ENCODE measurements at places on chromosomes 2 and 18.
A peak's percentile ranks its signal among the peaks of the same experiment; 100 is the strongest.

DNA sequence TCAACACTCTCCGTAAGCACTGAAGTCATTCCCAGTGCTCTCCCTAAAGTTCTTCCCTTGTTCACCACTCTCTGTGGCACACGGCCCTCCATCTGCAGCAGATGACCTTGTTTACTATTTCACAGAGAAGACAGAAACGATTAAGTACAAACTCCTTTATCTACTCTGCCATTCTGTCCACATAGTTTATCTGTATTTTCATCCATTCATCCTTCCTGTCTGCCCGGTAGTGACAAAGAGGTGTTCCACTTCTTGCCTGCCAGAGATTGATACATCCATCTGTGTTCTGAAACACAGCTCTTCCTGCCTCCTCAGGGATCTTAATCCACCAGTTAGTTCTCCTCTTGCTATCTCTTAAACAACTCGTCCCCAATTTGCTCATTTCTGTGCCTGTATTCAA is 77.9 kb upstream of the CD226 start:
- no peak for DNase-seq

DNA sequence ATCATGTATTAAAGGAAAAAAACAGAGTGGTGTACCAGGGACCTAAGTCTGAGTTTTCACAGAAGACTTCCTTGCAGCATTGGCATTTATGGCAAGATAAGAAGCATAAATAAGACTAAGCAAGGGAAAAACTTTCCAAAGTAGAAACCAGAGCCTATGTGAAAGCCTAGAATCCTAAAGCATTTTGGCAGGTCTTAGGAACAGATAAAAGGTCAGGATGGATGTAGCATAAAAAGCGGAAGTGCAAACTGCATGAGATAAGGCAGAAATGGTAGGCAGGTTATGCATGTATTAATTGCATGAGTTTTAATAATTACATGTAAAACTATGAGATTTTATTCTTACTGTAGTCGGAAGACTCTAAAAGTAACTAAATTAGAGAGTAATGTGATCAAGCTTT is 596.5 kb downstream of the SUCLG1 start:
- DNase-seq = no peak

- DNase-seq = no peak
These were observed 278.6 kb downstream of the CDH19 start for GRCh38 chr18:66325251-66325650.

GRCh38 chr2:149125031-149125725 is 86.7 kb downstream of the LYPD6B start:
- no peak for DNase-seq

GRCh38 chr18:13871701-13872100 is 43.6 kb downstream of the MC2R start:
- no peak for DNase-seq

DNA sequence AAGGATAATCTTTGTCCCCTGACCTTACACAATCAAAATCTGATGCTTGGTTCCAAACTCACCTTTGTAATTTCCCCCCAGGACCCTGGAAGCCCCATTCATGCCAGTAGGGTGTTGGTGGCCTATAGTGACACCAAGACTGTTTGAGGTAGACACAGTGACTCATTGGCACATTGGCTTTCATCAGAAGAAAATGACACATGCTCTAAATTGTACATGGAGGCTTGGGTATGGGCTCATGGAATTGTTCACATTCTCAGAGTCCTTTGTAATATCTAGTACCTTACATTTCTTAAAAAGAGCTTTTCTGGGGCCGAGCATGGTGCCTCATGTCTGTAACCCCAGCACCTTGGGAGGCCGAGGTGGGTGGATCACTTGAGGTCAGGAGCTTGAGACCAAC is 61.2 kb upstream of the LRPPRC start:
- no peak for DNase-seq

DNA sequence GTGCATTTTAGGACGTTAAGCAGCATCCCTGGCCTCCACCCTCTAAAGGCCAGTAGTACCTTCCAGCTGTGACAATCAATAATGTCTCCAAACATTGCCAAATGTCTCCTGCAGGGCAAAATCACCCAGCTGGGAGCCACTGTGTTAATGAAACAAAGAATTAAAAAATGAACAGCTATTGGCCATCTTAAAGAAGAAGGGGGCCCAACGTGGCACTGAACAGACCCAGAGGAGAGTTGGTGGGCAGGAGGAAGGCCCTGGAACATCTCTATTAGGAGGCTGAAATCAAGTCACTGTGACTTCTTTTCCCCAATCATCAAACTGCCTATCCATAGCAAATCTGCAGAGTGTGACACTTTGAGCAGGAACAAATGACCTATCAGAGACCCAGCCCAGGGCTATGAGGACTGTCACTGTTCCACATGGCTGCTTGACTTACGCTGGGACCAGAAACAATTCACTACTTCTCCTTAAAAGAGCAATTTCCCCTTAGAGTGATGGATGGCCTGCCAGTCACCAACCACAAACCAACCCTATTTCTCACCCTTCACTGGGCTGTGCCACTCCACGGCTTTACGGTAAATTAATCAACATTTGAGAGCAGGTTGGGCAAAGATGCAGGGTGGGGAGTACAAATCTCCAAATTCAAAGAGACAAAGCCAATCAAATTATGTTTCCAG is 35.2 kb upstream of the TEX51 start:
- DNase-seq = no peak

DNA sequence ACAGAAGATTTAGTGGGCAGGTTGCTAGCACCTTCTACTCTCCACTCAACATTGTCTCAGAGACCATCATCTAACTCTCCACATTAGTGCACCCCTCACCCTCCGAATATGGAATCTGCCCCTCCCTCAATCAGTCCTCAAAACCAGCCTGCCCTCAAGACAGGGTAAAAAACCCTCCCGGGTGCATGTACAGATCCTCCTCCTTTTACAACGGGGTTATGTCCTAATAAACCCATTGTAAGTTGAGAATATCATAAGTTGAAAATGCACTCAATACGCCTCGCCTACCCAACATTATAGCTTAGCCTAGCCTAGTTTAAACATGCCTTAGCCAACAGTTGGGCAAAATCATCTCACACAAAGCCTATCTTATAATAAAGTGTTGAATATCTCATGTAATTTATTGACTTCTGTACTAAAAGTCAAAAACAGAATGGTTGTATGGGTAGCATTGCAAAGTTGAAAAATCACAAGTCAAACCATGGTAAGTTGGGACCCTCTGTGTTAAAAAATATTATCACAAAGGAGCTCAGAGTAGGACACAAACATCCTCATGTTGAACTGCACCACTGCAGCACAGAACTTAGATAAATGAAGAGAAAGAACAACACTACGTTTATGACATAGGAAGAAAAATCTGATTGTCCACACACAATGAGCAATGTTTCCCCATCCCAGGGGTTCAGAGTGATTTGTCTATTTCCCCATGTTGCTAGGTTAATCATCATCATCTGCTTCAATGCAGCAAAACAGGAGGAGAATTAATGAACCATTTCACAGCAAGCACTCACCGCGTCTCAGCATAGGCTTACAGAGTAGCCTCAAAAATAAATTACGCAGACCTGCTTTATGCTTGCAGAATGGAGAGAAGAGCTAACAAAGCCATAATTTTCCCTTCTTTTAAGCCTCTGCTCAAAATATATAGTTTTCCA is 184.1 kb upstream of the ARL4C start:
- no peak for DNase-seq

DNA sequence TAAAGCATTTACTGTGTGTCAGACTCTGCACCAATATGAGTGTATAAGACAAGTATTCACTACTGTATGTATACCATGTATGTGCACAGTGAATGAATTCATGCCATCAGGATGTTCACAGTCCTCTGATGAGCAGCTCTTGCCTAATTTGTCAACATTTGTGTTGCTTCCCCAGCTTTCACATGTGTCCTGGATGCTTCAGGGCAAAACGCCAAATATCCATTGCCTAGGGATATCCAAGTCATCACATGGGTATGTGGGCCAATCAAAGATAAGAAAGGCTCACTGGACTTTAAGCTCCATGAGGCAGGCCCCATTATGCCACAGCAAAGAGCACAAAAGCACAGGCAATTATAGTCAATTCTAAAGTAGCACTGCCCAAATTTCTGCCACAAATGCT is 134.2 kb upstream of the CHAC2 start:
- peak; percentile 2 for DNase-seq

DNA sequence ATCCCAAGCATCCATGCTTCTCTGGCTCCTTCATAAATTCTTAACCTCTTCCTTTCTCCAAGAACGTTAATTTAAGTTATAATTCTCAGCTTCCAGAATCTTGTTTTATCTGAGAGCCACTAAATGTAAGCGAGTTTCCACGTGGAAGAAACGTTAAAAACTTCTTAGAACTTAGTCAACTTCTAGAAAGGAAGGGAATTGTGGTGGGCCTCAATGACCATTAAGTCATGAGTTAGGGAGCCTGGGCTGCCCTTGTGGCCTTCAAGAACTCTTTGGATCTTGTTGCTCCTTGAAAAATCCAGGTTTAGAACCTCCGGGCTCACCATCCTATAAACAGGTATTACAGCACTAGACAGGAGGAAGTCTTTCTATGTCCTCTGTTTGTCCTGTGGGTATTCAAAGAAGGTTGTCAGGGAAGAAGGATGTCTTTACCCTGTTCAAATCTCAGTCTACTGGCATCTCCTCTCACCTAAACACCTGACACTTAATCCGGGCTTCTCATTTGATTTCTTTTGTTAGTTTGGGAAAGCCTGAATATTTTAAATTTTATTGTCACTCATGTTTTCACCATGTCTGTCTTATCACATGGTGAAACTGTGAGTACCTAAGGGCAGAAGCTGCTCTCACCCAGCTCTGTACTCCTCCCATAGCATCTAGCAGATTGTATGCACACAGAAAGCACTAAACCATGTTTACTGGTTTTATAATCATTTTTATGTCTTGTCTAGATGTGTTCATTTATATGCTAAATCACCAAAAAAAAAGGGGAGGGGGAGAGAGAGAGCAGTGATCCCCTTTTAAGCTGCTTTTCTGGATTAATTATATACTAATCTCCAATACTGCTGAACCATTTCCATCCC is 6.3 kb downstream of the RND3 start:
- DNase-seq = no peak

DNA sequence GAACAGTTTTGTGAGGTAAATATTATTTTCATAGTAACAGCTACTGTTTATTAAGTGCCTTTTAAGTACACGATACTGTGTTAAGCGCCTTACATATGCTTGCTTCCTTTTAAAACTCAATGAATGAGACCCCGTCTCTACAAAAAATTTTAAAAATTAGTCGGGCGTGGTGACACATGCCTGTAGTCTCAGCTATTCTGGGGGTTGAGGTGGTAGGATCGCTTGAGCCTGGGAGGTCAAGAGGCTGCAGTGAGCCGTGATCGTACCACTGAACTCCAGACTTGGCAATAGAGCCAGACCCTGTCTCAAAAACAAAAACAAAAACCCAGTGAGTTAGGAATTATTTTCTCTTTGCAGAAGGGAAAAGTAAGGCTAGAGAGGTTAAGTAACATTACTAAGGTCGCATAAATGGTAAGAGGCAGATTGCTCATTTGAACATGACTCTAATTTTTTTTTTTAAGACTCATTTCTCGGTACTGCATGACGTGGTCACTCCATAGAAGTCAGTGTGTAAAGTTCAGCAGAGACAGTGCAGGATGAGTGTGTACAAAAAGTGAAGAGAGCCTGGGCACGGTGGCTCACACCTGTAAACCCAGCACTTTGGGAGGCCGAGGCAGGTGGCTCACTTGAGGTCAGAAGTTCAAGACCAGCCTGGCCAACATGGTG is 1.1 kb downstream of the METAP1D start:
- DNase-seq = no peak

GRCh38 chr2:85792783-85793441 is 39.1 kb downstream of the ATOH8 start:
- peak; percentile 63 for DNase-seq

DNA sequence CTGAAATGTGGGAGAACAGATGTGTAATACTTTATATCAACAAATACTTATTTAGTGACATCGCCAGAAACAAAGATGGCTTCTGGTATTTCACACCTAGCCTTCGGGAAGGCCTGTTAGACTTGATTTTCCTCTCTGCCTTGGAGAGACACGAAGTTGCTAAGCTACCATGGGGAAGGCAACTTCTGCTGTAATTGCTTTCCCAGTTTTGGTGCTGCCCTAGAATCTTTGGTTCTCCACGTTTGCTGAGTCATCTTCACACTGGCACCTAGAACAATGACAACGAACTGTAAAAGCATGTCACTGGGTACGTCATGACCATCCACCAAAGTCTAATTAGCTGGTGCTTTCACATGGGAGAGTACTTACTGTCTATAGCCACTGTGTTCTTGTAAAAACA is 58.7 kb upstream of the ACTR3 start:
- no peak for DNase-seq

DNA sequence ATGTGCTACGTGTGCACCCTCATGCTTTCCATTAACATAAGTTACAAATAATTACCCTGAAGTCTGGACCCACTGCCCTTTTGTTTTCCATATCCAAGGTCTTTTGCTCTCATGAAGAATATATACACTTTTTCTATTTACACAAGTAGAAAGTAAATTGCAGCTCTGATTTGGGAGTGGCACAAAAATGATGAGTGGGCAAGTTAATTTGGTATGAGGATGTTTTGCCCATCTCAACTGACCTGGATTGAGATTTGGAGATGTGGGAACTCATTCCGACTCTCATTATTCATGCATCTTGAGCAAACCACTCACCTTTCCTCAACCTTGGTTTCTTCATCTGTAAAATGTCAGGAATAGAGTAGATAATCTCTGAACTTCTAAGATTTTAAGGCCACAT is 53.6 kb upstream of the TMEM17 start:
- no peak for DNase-seq

DNA sequence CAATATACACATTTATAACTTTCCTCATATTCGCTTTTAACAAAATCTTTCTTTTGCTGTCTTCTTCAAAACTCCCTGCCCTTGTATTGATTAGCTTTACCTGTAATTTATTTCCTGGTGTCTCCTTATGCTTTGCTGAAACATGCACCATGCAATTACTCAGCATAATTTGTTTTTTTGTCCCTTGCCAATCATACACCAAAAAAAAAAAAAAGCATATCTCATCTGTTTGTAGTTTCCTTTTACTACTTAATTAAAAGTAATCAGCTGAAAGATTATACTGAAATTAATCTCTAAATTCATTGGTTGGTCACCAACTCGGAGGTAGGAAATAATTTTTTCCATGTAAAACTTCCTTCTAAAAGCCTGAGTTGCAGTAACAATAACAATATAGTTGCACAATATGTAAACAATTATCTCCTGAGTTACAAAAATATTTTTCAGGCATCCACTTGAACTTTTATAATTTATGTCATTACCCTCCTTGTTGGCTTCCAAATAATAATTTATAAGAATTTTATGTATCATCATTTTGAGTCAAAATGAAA is 53.0 kb upstream of the ROCK1 start:
- DNase-seq = no peak

DNA sequence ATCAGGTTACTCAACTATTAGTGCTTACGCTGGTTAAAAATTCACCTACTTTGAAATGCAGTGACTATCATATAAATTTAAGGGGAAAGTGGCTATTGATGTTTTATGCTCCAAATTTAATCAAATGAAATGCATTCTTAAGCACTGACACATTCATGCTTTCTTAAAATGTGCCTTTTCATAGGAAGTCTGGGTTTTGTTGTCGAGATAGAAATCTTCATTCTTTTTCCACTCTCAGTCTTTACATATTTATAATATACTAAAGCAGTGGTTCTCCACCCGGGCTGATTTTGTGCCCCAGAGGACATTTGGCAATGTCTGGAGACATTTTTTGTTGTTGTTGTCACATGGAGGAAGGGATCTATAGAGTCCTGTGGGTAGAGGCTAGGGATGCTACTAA is 167.9 kb downstream of the PAX3 start:
- no peak for DNase-seq

GRCh38 chr18:73245345-73245744 is 377.6 kb upstream of the NETO1 start:
- no peak for DNase-seq
